ENCODE measurements at places on chromosomes 5 and 9.

DNA sequence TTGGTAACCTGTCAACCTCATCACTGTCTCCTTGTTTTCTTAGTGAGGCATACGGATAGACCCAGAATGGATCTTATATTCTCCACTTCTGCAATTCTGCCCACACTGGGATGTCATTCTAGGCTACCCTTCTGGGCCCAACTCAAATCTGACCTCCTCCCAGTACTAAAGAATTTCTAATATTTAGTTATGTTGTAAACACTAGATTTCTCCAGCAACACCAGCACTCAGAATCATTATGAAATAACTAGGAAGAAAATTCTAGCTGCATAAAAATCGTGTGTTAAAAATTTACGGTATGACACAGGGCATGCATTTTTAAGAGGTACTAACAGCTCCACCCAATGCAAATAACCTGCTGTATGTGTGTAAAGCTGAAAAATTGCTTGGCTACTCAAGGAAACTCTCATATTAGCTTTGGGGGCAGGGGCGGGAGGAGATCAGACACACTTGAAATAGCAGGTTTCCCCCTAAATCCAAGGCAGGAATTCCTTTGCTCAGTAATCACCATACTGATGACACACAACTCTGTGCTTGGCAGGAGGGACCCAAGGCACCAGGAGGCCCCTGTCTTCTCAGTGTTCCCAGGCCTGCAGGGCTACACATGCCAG is 27.3 kb downstream of the MACROH2A1 start:
- no peak for DNase-seq

DNA sequence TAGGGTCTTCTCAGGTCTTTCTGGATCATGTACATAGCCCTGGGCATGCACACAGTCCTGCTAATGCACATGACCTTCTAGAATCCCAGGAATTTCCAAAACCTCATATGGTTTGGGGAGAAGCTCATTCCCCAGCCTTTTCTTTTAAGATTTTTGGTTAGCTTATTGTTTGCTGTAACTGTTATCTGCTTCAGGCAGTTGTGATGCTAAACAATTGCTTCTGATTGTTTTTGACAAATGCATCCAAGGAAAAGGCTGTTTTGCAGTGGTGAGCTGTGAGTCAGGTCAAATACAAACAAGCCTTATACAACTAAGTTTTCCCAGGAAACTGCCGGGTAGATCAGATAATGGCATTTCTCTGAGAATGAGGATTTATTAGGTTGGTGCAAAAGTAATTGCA is 32.7 kb downstream of the SMC5 start:
- peak; percentile 8 for DNase-seq

DNA sequence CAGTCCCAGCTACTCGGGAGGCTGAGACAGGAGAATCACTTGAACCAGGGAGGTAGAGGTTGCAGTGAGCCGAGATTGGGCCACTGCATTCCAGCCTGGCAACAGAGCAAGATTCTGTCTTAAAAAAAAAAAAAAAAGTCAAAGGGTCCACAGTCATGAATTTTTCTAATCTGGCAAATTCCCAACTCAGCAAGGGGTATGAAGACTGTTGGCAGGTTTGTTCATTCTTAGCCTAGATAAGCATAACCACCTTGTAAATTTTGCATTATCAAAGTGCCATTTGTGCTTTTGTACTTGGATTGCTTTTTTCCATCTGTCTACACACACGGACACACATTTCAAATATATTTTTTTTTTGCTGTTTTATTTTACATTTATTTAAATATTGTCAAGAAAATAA is 299.8 kb upstream of the NUDT12 start:
- no peak for DNase-seq

DNA sequence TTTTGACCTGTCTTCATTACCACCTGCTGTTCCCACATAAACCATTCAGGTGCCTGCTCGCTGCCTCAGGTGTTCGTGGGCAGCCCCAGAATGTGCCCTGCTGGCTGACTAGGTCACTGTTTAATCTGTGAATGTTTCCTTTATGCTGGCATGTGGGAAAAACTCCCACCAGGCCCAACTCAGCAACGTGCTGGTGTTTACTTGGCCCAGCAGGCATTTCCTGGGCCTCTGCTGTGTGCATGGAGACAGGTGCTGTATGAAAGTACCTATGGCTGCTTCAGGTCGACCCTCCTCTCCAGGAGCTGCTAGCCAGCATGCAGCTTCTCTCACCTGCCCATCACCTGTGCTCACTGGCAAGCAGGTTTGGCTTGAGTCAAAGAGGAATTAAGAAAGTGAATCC is 65.8 kb downstream of the RAD23B start:
- no peak for DNase-seq

- DNase-seq = no peak
Measured at GRCh38 chr5:115348175-115348574, 51.7 kb upstream of the CCDC112 start.

GRCh38 chr9:98251551-98251950 is 3.9 kb downstream of the TBC1D2 start:
- DNase-seq = no peak

GRCh38 chr5:177049285-177049684 is 26.8 kb downstream of the ZNF346 start:
- DNase-seq = peak; percentile 6

DNA sequence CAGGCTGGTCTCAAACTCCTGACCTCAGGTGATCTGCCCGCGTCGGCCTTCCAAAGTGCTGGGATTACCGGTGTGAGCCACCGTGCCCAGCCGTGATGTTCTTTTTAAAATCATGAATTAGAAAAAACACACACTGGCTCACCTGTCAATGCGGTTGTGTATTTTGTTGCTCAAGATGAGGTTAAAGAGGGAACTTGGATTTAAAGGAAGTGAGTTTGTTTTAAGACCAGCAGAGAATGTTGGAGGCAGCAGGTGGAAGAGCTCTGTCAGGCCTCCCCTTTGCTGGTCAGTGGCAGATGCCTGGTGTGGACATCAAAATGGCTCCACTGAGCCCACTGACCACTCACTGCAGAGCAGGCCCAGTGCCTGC is 38.9 kb downstream of the WNK2 start:
- no peak for DNase-seq

GRCh38 chr5:141904551-141904950 is 19.1 kb upstream of the DELE1 start:
- DNase-seq = no peak

- DNase-seq = no peak
Measured at GRCh38 chr5:113271745-113272454, 162.9 kb downstream of the TSSK1B start.

DNA sequence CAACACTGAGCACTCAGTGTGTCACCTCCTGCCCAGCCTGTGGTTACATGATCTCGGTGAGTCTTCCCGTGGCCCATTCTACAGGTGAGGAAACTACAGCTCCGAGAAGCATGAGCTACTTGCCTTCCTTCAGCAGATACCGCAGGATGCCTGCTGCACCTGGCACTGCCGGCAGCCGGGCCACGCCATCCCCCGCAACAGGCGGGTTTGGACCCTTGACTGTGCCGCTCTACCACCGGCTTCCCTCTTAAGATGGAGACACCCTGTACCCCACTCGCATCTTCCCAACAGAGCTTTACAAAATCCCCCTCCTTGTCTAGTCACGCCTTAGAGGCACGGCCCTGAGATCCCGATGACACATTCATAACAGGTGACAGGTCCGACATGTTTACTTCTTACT is 74.9 kb upstream of the OTULINL start:
- no peak for DNase-seq

- DNase-seq = no peak
Measured at GRCh38 chr5:167160388-167160787, 1131.1 kb upstream of the WWC1 start.

DNA sequence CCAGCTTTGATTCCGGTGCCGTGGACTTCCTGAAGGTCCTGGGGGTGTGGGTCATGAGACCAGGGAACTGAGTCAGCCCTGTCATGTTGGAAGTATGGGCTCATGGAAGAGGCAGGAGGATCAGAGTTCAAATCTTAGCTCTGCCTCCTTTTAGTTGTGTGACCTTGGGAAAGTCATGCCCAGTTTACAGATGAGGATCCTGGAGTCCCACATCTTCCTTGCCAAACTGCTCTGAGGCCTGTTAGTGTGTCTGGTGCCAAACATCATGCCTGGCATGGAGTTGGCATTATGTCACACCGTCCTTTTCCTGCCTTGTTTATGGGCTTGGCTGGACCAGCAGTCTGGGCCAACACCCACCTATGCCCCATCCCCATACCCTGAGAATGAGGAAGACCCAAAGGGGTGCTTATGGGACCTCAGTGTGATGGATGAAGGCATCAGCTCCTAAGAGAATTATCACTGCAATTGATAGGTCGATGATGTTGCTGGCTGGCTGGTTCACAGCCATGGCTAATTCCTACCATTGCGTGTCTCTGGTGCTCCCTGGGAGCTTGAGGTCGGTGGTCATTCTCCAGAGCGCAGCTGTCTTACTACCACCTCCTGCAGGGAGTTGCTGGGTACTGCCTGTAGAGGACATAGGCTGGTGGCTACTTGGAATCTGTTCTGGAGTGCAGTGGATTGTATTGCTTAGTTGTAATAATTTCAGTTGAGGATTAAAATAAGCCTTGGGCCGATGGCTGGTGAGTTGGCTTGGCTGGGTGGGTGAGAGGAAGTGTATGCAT is 140.5 kb upstream of the PITX1 start:
- DNase-seq = peak; percentile 54

- no peak for DNase-seq
Measured at GRCh38 chr9:68740561-68740960, 35.5 kb downstream of the PIP5K1B start.

DNA sequence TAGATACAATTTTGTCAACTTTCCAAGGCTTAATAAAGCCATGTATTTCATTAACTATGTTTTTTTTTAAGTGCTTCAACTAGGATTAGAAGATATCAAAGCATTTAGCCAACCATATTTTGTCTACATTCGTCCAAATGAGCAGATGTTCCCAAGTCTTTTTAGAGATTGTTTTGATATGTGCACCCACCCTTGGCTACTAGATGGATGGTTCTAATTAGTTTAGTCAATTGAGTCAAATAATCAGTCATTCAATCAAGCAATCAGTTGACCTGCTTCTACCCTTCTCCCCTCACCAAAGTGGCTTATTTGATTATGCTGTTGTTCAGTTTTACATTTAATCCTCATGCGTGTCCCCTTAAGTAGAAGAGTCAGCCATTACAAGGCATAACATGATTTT is 319.5 kb upstream of the TNC start:
- DNase-seq = no peak

DNA sequence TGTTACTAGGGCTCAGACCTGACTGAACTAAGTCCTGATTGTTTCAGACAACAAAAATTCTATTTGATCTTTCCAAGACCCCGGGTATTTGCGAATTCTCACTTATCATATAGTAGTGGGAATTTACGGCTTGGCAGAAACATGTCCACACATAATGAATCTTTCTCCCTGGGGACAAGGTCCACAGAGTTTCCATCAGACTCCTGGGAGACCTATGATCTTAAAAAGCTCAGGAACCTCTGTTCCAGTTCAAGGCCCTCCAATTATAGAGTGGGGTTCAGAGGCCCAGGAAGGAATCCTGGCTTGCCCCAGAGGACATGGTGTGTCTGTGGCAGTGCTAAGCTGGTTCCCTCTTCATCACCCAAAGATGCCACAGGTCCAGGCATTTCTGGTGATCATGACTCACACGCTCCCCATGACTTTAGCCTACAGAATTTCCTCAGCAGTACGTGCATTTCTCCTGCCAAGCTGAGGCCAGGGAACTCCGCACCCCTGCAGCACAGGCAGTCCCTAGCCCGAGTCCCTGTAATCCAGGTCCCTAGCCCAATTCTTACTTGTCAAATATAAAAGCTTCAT is 12.6 kb downstream of the RAPGEF1 start:
- DNase-seq = no peak

- no peak for DNase-seq
Measured at GRCh38 chr5:174732036-174733020, 7.9 kb downstream of the MSX2 start.

- DNase-seq = no peak
Measured at GRCh38 chr9:33198165-33198564, 31.0 kb upstream of the B4GALT1 start.

DNA sequence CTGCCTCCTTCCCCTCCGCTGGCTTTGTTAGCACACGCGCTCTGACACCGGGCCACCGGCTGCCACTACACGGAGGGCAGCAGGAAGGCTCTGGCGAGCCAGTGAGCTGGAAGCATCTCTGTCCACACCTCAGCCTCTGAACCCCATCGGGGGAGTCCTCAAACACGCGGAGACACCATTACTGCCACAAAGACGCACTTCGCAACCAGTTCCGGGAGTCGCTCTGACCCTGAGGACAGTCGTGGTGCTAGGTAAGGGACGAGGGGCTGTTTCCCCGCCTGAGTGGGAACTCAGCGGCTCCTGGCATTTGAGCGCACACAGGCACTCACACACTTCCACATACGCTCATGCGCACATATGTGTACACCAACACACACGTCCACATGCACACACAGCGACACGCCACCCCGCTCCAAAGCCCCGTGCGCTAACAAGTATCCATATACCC is 160.0 kb downstream of the C9orf152 start:
- no peak for DNase-seq

- DNase-seq = no peak
Measured at GRCh38 chr9:110142253-110142652, 65.7 kb downstream of the C9orf152 start.

DNA sequence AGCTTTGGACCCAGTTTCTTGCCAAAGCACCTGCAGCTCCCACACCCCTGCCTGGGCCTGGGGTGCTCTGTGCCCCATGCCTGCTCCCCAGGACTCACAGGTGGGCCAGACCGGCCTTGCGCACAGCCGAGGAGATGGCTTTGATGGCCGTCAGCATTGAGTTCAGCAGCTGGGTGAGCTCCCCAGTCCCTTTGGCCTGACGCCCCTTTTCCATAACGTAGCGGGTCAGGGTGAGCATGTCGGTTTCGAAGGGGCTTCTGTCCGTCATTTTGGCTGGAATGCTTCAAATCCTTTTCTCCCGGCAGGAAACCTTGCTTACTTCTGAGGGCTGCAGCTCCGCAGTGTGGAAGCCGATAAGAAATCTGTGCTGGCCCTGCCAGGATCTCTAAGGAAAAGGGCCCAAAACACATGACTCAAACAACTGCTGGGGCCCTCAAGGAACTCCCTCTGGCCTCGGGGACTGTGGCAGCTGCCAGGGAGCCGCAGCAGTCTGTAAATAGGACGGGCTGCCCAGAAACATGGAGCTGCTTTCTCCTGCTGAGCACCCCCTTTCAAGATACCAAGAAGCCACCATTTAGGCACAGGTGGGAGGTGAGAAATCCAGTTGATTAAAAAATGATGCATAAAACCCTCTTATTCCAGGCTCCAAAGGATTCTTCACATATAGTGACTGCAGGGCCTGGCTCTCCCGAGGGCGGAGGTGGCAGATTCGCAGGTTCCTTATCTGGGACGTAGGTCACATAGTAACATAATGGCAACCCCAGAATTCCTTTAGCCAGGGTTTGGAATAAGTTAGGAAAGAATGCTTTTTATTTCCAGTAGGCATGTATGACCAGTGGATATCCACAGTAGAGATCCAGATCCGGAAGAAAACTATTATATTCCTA is at the start of gene FBP2:
FBP2 (minus strand) TSS at position 366 of the 887 bp plus-strand sequence; CDS start at position 268, 98 bp downstream.
- no peak for DNase-seq

DNA sequence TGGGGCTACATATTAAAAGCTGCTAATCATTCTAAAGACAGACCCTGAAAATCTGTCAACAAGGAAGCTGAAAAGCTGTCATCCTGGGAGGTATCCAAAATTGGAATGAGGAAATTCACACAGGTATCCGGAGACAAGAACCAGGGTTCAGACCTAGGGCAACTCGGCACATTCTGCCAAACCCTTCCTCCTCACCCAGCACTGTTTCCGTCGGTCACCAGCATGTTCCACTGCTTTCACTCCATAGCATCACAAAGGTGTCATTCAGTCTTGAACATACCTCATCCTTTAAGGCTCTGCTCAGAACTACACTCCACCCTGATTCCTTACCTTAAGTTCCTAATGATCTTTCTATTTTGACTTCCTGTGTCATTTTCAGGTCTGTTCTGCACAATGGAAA is 153.1 kb upstream of the RASA1 start:
- no peak for DNase-seq
